Stimulated activated CD4-positive, alpha-beta T cell treated with anti-CD3 and anti-CD28 coated beads, Interleukin-4, amount 100 ng/mL, for 1 hour (primary cell): ENCODE measurements at places on chromosomes 16 and 17.

- DNase-seq: no peak
These were observed 10.9 kb upstream of the CA4 start for GRCh38 chr17:60138769-60139437.

DNA sequence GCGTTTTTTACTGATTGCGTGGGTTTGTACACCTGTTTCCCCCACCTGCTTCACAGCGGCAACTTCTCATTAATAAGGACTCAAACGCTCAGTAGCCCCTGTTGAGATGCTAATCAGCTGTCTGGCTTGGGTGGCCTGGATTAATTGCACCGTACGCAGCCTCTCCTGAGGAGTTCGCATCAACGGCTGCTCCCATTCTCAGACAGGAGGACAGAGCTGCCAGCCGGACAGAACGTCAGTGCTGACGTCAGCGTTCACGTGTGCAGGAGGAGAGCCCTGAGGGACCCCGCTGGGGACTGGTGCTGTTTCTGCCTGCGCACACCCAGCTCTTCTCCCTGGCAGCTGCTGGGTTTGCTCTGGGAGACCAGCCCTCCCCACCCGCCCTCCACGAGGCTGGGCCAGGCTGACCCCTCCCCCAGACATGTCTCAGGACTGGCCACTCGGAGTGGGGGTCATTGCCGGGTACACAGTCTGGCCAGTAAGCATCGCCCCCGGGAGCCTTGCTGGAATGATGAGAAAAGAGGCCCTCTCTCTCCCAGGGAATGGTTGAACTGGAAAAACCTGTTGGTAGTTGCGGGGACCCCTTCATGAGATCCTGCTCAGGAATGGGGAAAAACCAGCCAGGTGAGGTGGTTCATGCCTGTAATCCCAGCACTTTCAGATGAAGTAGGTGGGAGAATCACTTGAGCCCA, 5.7 kb upstream of the BANP start:
- no peak for DNase-seq

- no peak for DNase-seq
These were observed 31.0 kb downstream of the RAB11FIP4 start for GRCh38 chr17:31422443-31422842.

- DNase-seq: no peak
These were observed at the start of gene LDHD for GRCh38 chr16:75116081-75116910. TSS of gene LDHD (minus strand) at chr16:75116780. CDS start at chr16:75116720, 60 bp downstream.

GRCh38 chr17:63694229-63694949, 5.5 kb downstream of the LIMD2 start:
- no peak for DNase-seq

GRCh38 chr17:73555199-73555960, 88.9 kb downstream of the SDK2 start:
- no peak for DNase-seq

DNA sequence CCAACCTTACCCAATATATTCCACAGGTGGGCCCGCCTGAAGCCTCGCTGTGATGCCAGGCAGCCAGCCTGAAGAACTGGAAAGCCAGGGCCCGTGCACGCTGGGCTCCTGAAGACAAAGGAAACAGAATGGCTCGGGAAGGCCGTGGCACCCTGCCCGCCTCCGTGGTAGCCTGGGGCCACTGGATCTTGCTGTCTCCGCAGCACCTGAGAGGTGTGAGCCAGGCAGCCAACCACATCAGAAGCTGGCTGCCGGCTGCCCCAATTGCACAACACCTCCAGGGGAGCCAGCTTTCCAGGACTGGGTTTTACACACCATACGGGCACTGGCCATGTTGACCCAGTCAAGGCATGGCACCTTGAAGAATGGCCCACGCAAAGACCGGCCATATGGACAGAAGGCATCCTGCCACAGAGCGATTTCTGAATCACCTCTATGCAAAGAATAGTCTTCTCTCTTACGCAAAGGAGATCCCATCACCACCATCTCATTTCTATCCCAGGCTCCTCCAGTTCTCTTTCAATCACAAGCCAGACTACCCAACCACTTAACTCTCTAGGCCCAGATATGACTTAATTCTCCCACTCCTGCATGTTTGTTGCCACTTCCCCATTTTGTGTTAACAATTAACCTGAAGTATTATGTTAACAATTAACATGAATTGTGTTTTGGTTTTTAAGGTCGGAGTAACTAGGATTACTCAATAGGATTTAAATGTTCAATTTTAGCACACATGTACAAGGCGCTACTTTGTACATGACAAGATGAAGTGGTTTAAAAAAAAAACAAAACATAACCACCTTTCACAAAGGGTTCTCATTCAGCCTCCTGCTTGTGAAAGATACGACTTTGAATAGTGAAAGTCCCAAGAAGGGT, 32.1 kb downstream of the ZFHX3 start:
- DNase-seq: no peak

GRCh38 chr17:82227629-82228277, 1.1 kb upstream of the SLC16A3 start:
- DNase-seq: no peak

DNA sequence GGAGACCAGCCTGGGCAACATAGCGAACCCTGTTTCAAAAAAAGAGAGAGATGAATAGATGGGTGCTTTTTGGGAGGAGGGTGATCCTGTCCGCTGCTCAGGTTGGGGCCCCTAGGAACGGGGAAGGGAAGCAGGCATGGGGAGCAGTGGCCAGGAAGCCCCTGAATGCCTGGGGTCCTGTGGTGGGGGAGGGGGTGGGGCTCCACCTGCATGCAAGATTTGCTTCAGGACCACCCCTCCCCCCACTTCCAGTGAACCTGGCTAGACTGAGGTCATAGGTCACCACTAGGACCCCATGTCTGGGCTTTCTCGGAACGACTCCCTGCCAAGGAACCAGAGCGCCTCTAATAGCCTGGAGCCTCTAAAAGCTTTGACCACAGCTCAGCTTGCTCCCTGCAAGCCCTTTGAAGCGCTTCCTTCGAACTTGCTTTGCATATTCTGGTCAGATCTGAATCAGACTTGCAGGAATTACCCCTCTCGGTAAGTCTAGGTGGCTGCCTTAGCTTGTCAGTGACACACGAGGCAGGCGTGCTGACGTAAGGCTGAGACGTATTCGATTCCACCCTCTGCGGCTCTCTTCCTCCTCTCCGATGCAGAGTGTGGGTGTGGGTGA, 3.7 kb downstream of the SOCS3 start:
- peak; percentile 86 for DNase-seq
